Skeletal muscle cell (primary cell): ENCODE measurements at places on chromosomes 6 and 20.

DNA sequence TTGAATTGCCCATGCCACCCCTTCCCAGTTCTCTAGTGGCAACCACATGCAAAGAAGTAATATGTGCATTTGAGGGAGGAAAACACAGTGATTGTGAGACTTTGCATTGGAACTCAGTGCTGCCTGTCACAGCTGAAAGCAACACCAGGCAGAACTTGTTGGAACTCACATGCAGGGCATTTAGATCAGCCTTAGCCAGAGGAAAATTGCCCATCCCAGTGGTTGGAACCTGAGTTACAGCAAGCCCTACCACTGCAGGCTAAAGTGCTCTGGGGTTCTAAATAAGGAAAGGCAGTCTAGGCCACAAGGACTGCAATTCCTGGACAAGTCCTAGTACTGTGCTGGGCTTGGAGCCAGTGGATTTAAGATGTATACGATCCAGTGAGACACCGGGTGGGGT lies 245.3 kb upstream of the UFL1 start:
- DNase-seq, result no peak

DNA sequence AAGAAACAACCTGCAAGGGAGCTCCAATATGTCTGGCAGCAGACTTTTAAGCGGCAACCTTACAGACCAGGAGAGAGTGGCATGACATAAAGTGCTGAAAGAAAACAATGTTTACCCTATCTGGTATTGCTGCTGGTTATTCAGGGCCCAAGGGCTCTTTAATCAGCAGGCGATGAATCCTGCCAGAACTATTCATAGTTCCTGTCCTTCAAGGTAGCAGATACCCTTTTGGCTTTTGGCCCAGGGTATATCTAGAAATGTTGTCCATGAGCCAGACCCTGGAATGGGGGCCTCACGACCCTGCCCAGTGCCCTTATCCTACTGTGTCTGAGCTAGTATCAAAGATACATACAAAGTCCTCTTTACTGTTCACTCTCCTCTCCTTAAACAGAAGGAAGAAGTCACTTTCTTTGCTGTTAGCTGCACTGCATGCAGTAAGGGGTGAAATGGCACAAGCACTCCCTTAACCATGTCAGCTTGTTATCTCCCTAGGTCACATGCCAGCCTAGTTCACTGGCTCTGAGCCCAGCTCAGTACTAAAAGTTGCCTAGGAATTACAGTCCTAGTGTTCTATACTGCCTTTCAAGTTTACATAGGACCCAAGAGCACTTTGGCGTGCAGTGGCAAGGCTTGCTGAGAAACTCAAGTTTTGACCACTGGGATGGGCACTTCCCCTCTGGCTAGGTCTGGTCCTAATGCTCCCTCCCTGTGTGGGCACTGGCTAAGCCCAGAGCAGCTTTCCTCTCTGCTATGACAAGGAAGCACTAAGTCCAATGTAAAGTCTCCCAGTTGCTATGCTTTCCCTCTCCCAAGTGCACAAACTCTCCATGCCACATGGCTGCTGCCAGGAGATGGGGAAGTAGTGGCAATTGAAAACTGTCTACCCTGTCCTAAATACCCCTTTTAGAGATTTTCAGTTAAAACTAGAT lies 122.0 kb downstream of the HTR1B start:
- no peak for DNase-seq

DNA sequence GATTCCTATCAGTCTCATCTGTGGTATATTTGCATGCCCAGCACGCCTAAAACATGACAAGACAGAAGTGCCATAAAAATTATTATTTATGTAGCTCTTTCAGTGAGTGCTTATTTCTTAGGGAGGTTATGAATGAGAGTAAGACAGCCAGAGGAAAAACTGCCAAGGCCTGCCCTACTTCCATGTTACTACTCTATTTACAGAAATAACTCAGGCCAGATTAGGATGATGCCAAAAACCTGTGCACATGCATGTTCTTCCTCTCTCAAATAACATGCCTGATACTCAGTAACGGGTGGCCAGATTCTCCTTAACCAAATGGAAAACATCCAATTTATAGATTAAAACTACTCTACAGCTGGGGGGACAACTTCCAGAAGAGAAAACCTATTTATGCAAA lies 45.7 kb downstream of the ILRUN start:
- DNase-seq, result no peak

DNA sequence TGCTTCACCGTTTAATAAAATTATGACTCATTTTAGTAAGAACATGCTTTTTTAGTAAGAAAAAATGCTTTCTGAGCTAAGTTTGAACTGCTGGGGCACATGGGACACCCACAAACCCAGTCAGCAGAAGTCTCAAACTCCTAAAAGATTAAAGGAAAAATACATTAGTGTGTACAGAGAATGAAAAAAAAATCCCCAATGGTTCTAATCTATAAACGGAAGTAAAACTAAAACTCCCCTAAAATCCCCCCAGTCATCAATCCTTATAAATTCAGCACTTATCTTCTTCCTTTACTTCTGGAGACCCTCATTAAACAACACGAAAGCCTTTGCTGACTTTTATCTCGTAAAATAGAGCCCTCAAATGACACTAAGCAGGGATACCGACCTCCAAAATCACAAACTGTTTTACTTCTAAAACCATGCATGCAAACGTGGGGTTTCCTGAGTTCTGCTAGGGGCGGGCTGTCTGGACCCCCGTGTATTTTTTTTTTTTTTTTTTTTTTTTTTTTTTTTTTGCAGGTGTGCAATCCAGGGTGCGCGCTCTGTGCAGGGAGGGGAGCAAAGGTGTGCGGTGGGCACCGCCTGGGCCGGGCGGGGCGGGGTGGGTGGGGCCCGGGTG lies 1.1 kb upstream of the MYB start:
- DNase-seq, result no peak

GRCh38 chr6:111794727-111795452 lies 78.4 kb downstream of the FYN start:
- DNase-seq, result no peak
